Iris pigment epithelial cell (primary cell): ENCODE measurements at places on chromosomes 2 and 18.

GRCh38 chr18:46566111-46566510 lies 90.9 kb downstream of the LOXHD1 start:
- no peak for DNase-seq

DNA sequence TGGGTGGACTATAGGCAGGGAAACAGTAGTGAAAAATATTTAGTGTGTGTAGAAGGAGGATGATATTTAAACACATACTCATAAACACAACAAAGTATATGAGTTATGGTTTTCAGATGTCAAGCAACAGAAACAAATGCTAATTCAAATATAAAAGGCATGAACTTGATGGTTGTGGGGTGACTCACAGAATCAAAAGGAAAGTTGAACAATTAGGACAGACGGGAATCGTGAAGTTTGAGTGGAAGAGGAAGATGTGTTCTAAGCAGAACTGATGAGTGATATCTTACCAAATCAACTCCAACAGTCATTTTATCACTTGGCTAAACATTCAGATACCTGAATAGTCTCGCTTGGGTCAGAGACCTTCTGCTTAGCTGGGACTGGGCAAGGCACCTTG lies 53.6 kb upstream of the ITGA6 start:
- peak; percentile 55 for DNase-seq

GRCh38 chr18:58522132-58522531 lies 106.8 kb downstream of the ALPK2 start:
- no peak for DNase-seq

DNA sequence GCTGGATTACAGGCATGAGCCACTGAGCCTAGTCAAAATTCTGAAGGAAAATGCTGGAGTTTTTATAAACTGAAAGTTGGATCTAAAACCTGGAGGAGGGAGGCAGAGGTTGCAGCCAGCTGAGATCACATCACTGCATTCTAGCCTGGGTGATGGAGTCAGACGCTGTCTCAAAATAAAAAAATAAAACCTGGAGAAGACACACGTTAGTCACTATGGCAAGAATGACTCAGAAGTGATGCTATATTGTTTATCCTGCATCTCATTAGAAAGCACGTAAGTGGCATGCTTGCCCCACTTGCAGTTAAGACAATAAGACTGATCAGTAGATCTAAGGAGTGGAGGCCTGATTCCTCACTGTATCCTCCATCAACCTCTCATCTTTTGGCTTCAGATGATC lies 106.6 kb upstream of the STON1 start:
- DNase-seq = peak; percentile 92

DNA sequence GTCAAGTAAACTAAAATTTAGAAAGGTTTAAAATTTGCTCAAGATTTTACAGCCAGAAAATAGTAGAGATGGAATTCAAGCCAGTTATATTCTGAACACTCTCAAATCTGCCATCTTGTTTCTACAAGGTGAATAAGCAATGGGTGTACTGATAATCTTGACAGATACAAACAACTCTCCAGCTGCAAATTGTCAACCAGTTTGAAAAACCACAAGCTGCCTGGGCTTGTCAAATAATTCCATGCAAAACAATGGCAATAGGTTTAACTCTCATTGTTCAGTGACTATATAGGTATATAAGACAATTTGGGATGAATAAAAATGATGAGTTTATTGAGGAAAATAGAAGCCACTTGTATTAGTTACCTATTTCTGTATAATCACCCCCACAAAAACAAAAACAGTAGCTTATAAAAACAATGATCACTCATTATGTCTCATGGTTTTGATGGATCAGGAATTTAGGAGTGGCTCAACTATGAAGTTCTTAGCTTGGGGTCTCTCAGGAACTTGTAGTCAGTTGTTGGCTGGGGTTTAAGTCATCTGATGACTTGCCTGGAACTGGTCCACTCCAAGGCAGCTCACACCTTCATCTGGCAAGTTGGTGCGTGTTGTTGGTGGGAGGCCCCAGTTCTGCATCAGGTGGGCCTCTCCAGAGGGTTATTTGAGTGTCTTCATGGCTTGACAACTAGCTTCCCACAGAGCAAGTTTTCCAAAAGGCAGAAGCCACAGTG lies 12.6 kb upstream of the EVA1A start:
- no peak for DNase-seq

DNA sequence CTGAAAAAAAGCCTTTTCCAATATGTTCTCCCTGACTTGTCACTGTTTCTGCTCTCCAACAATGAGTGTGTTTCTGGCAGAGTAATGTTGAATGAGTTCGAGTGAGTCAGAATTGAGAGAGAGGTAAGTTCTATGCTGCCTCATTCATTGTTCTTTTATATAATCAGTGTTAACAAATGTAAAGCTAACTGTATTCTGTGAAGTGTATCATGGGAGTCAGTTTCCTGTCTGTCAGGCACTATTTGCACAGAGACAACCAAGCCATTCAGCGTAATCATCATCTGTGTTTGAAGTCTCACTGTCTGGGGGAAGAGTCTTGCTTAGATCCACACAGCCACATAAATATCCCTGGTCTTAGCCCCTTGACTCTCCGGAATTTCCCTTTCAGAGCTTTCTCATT lies 22.0 kb upstream of the UPP2 start:
- DNase-seq = peak; percentile 12
